ENCODE measurements at places on chromosomes 2 and 18. TPM values are rescaled to one million over a fixed set of nuclear protein-coding genes. Genes with fewer than 3 reads are reported as not detected.

The EVX2 gene
- not detected for total RNA-seq

The UGT1A6 gene
- 5.1 TPM for total RNA-seq

The LOXHD1 gene
- total RNA-seq = not detected

The EN1 gene
- not detected for total RNA-seq

The TNFAIP6 gene
- total RNA-seq = not detected

The CDK5R2 gene
- not detected for total RNA-seq

The FLACC1 gene
- total RNA-seq = 0.22 TPM

The EMX1 gene
- 1.0 TPM for total RNA-seq

The UGT1A10 gene
- not detected for total RNA-seq

The CCDC138 gene
- total RNA-seq = 9.7 TPM

The NT5C1B gene
- not detected for total RNA-seq

The UGP2 gene
- 72.6 TPM for total RNA-seq

The PRSS56 gene
- not detected for total RNA-seq

The RESP18 gene
- total RNA-seq = not detected

The ATP6V1C2 gene
- not detected for total RNA-seq

The HNMT gene
- 20.2 TPM for total RNA-seq

The GCA gene
- total RNA-seq = 20.6 TPM

The BCL2 gene
- total RNA-seq = 4.7 TPM

The AP1S3 gene
- total RNA-seq = 28.8 TPM

The TBR1 gene
- total RNA-seq = not detected

The C2orf81 gene
- total RNA-seq = 2.7 TPM

The BOLL gene
- not detected for total RNA-seq

The ABCG8 gene
- not detected for total RNA-seq

The IFT172 gene
- 12.1 TPM for total RNA-seq

The ACVR1C gene
- total RNA-seq = 0.07 TPM

The KANSL1L gene
- 5.6 TPM for total RNA-seq

The TNFRSF11A gene
- total RNA-seq = 4.2 TPM

The LYPD6B gene
- total RNA-seq = 2.7 TPM

The CAPN13 gene
- 0.63 TPM for total RNA-seq

The CDCA7 gene
- 55.4 TPM for total RNA-seq

The ETAA1 gene
- total RNA-seq = 13.7 TPM

The LRPPRC gene
- 64.4 TPM for total RNA-seq

The PAIP2B gene
- 0.87 TPM for total RNA-seq

The POTEC gene
- total RNA-seq = not detected

The CAVIN2 gene
- 0.51 TPM for total RNA-seq

The ALPP gene
- not detected for total RNA-seq

The TUBB6 gene
- 425 TPM for total RNA-seq

Measured in epithelial cell of proximal tubule (primary cell).